ENCODE measurements at places on chromosomes 5 and 9. TPM values are rescaled to one million over a fixed set of nuclear protein-coding genes. Genes with fewer than 3 reads are reported as not detected.

The SEMA4D gene
- 321 TPM for total RNA-seq

The RMI1 gene
- total RNA-seq = 23.3 TPM

The PLPPR1 gene
- not detected for total RNA-seq

The PLGRKT gene
- 30.7 TPM for total RNA-seq

The ADGRD2 gene
- not detected for total RNA-seq

The FYB1 gene
- total RNA-seq = 198 TPM

The ANKRD20A1 gene
- total RNA-seq = 2.0 TPM

The RAI14 gene
- not detected for total RNA-seq

The CDH6 gene
- total RNA-seq = not detected

The NSG2 gene
- total RNA-seq = not detected

The CARTPT gene
- not detected for total RNA-seq

The NRG2 gene
- not detected for total RNA-seq

The IL17B gene
- total RNA-seq = not detected

The PPP2CA gene
- total RNA-seq = 167 TPM

The FBP2 gene
- total RNA-seq = not detected

The NDUFA8 gene
- 40.5 TPM for total RNA-seq

The MSMP gene
- total RNA-seq = 0.89 TPM

The PCDHB7 gene
- not detected for total RNA-seq

The IL4 gene
- not detected for total RNA-seq

The PCDHB8 gene
- not detected for total RNA-seq

Data from activated CD8-positive, alpha-beta T cell treated with anti-CD3 and anti-CD28 coated beads, Interleukin-2, amount 10 ng/mL, durations not matched to agents 7 days and 5 days (primary cell).